ENCODE measurements at places on chromosomes 7 and 10. TPM values are rescaled to one million over a fixed set of nuclear protein-coding genes. Genes with fewer than 3 reads are reported as not detected.

- H3K36me3 ChIP-seq = no peaks in the 10 kb centered on the region
- H3K4me1 ChIP-seq = no peaks in the 10 kb centered on the region
- no peak overlapping the region for H3K27ac ChIP-seq
- H3K27me3 ChIP-seq = peaks cover 4% of the 10 kb centered on the region
- DNase-seq = no peak
- H3K4me3 ChIP-seq = no peak overlapping the region
These were observed 130.1 kb upstream of the ZEB1 start for GRCh38 chr10:31188792-31189406.

ADARB2 gene
- 1.6 TPM for total RNA-seq

DNA sequence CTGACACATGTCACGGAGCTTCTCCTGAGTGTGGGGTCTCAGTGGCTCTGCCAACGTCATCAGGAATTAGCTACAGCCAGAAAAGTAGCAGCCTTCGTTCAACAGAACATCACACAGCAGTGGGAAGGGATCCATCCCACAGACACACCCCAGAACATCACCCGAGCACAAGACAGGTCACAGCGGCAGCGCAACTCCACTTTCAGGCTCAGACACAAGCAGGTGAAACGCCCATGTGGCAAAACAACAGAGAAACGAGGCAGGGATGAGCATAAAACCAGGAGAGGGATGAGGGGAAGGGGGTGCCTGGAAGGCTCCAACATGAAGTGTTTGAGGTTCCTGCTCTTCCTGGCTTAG lies 44.8 kb downstream of the CAMK2B start:
- no peaks in the 10 kb centered on the region for H3K36me3 ChIP-seq
- H3K4me1 ChIP-seq = no peaks in the 10 kb centered on the region

- DNase-seq = no peak
- no peaks in the 10 kb centered on the region for H3K27me3 ChIP-seq
- H3K27ac ChIP-seq = no peak overlapping the region
- H3K36me3 ChIP-seq = peaks cover 8% of the 10 kb centered on the region
- H3K4me3 ChIP-seq = no peak overlapping the region
- no peaks in the 10 kb centered on the region for H3K4me1 ChIP-seq
These were observed 14.2 kb downstream of the DDX56 start for GRCh38 chr7:44559485-44559884.

DNA sequence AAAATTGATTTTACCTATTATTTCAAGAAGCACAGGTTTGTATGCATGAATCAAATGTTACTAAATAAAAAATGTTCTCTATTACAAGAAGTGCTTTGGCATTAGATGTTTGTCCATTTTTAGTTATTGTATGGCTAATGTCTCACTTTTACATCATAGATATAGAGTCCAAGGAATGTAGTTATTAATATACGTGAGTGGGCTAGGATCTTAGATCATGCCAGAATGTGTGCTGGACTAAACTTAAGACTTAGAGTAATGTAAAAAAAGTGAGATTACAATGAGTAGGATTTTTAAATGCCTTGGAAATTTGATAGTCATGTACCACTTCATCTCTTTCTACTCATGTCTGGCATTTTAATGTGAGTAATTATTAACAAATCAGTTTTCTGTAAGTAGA lies 196.6 kb downstream of the ARL4A start:
- H3K4me3 ChIP-seq = no peak overlapping the region
- no peak overlapping the region for H3K27ac ChIP-seq
- H3K4me1 ChIP-seq = no peaks in the 10 kb centered on the region
- no peaks in the 10 kb centered on the region for H3K36me3 ChIP-seq
- peaks cover 1% of the 10 kb centered on the region for H3K27me3 ChIP-seq
- no peak for DNase-seq

CHST3 gene
- 0.36 TPM for total RNA-seq

DNA sequence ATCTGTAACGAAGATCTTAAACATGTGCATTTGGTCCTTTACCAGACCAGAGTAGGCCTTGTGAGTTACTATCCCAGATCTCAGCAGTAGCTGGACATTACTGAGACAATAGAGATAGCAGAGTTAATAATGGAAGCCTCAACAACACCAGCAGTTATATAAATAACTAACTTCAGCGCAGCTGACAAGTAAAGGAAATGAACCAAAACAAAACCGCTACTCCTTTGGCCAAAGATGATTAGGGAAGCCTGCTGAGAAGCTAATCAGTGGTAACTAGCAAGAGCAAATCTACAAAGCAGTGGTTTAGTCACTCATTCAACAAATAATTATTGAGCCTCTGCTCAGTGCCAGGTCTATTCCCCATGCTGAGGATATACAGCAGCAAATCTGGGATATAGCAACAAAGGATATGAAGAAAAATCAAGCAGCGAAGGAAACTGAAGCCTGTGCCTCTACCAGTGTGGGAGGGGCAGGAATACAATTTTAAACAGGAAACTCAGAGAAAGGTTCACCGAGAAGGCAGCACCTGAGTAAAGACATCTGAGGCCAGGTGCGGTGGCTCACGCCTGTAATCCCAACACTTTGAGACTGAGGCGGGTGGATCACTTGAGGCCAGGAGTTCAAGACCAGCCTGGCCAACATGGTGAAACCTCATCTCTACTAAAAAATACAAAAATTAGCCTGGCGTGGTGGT lies 103.6 kb downstream of the ELMO1 start:
- peaks cover 50% of the 10 kb centered on the region for H3K4me1 ChIP-seq
- no peak for DNase-seq
- no peak overlapping the region for H3K4me3 ChIP-seq
- no peaks in the 10 kb centered on the region for H3K27me3 ChIP-seq

ZNF804B gene
- total RNA-seq = not detected

- no peak overlapping the region for H3K4me3 ChIP-seq
- no peak overlapping the region for H3K27ac ChIP-seq
- peaks cover 2% of the 10 kb centered on the region for H3K27me3 ChIP-seq
- H3K36me3 ChIP-seq = no peaks in the 10 kb centered on the region
These were observed 63.4 kb upstream of the ANK3 start for GRCh38 chr10:60453036-60453435.

DNA sequence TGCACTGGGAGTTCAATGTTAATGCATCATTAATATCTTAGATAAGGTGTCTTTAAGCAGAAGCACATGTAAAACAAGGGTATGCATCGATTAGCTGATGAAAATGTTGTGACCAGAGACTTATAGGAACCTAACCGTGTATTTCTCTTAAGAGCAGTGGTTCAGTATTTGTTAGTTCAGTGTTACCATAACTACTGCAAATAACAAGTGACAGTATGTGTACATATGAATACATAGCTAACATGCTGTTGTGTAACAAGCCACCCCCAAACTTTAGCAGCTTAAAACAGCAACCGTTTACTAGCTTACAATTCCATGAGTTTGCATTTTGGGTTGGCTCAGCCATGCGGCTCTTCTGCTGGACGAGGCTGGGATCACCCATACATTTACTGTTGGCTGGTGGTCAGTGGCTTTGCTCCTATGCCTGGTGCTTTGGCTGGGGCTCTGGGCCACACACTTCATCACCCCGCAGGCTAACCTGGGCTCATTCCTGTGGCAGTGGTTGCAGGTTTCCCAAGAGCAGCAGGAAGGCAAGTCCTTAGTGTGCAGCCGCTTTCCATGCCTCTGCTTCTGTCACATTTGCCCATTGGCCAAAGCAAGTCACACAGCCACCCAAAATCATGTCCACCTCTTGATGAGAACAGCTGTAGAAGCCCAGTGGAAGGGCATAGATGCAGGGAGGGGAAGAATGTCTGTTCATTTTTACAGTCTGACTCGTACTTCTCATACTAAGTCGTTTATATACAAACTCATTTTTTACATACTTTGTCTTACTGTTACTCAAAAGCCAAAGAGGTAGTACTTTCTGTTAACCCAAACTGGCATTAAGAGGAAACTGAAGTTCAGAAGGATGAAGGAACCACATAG lies 103.3 kb upstream of the GATA3 start:
- no peaks in the 10 kb centered on the region for H3K27me3 ChIP-seq
- H3K4me1 ChIP-seq = peaks cover 30% of the 10 kb centered on the region
- peaks cover 10% of the 10 kb centered on the region for H3K36me3 ChIP-seq
- H3K4me3 ChIP-seq = no peak overlapping the region
- H3K27ac ChIP-seq = no peak overlapping the region
- DNase-seq = no peak

DNA sequence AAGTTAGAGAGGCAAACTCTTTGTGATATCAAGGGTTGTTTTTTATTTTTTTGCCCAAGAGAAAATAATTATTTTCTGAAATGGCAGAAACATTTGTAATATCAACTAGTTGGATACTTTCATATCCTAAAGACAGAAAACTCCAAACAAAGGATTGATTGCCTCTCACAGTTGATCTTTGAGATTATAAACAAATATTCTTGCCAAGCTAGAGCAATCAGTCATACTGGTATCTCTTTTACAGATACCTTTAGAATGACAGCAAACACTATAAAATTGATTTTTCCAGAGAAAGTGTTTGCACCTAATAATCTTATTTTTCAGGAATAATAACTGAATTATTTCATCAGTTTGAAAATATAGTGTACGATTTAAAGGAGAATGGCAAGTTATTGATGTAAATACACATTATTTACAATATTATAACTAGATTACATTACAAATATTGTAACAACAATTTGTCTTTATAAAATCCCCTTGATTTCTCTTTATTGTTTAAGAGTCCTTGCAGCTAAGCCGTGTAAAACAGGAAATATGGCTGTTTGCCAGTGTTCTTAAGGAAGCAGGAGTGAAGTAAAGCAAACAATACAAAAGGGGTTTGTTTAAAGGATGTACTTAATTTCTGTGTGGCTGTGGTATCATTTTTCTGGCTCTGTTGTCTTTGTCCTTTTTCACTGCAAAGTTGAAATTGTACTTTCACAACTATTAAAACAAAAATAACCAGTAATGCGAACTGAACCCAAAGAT lies 58.4 kb downstream of the MAPK8 start:
- peaks cover 16% of the 10 kb centered on the region for H3K4me1 ChIP-seq
- no peak for DNase-seq
- H3K27me3 ChIP-seq = no peaks in the 10 kb centered on the region
- no peak overlapping the region for H3K4me3 ChIP-seq

GRCh38 chr10:483261-483660 lies 206.2 kb downstream of the DIP2C start:
- no peak for DNase-seq
- H3K27me3 ChIP-seq = no peaks in the 10 kb centered on the region
- no peak overlapping the region for H3K27ac ChIP-seq

- no peak overlapping the region for H3K27ac ChIP-seq
- no peak overlapping the region for H3K4me3 ChIP-seq
- peaks cover 2% of the 10 kb centered on the region for H3K27me3 ChIP-seq
- no peaks in the 10 kb centered on the region for H3K36me3 ChIP-seq
These were observed 10.6 kb upstream of the CRHR2 start for GRCh38 chr7:30692882-30693281.

PRRT4 gene
- 0.20 TPM for total RNA-seq

DNA sequence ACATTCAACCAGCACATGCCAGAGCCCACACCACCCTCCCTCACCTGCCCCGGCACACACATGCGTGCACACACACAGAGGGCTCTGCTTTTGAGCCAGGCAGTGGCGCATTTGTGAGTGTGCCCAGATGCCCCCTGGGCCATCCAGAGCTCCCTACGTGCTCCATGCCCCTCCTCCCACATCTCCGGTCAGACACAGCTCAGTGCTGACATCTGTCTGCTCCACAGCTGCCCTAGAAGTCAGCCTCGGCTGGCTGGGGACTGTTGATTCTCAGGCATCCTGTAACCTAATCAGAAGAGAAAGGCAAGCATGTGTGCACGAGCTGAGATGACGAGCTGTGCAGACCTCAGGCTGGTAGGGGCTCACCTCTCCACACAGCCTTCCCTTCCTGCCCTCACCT lies 135.1 kb downstream of the ZMIZ1 start:
- no peaks in the 10 kb centered on the region for H3K4me1 ChIP-seq
- no peaks in the 10 kb centered on the region for H3K36me3 ChIP-seq
- H3K27ac ChIP-seq = no peak overlapping the region
- DNase-seq = no peak

GRCh38 chr7:74180866-74181265 lies 6.7 kb downstream of the EIF4H start:
- H3K4me1 ChIP-seq = peaks cover 85% of the 10 kb centered on the region
- H3K4me3 ChIP-seq = no peak overlapping the region
- peak overlapping the region; percentile 57 for H3K27ac ChIP-seq
- no peak for DNase-seq
- H3K27me3 ChIP-seq = no peaks in the 10 kb centered on the region
- peaks cover 76% of the 10 kb centered on the region for H3K36me3 ChIP-seq

DNA sequence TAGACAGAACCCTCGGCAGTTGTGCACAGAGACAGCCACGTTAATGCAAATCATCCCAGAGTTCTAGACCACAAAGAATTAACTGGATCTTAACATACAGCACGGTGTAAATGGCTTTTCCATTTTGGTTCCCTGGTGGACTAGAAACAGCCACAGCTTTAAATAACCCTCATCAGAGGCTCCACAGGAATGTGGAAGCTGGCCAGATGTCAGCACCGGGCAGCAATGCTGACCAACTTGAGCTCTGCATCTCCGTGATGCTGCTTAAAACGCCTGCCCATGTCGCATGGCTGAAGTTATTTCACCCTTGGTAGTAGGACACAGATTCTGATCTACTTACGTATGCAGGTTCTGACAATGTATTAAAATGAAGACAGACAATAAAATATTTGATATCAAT lies 24.5 kb downstream of the RSU1 start:
- H3K27ac ChIP-seq = no peak overlapping the region
- DNase-seq = no peak
- peaks cover 23% of the 10 kb centered on the region for H3K4me1 ChIP-seq
- no peaks in the 10 kb centered on the region for H3K27me3 ChIP-seq

GRCh38 chr10:72001033-72001395 lies 36.8 kb downstream of the CHST3 start:
- no peaks in the 10 kb centered on the region for H3K36me3 ChIP-seq
- H3K27ac ChIP-seq = no peak overlapping the region
- no peak for DNase-seq
- no peak overlapping the region for H3K4me3 ChIP-seq
- H3K4me1 ChIP-seq = no peaks in the 10 kb centered on the region
- H3K27me3 ChIP-seq = no peaks in the 10 kb centered on the region

Data from activated CD8-positive, alpha-beta T cell treated with anti-CD3 and anti-CD28 coated beads for 36 hours (primary cell).